NCI-H446 treated with DMSO at 0.1 percent for 48 hours (cell line): ENCODE measurements at places on chromosomes 1 and 21.

DNA sequence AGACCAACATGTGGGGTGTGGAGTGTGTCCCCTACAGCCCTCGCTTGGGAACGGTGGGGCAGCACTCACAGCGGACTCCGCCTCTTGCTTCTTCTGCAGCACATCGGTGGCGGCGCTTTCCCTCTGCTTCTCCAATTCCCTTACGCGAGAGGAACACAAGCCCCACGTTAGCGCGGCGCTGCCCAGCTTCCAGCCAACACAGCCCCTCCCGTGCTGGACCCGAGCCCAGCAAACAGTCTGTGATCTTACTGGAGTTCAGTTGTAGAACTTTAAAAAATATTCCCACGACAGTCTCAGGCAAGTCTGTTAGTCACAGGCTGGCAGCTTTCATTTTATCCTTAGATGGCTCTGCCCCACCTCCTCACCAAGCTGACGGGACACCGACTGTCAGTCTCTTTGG lies 13.6 kb downstream of the THAP3 start:
- DNase-seq, result no peak

- DNase-seq, result no peak
Measured at GRCh38 chr1:64838486-64838885, 93.6 kb downstream of the RAVER2 start.

- no peak for DNase-seq
Measured at GRCh38 chr1:207870306-207871031, 40.5 kb downstream of the CD34 start.

DNA sequence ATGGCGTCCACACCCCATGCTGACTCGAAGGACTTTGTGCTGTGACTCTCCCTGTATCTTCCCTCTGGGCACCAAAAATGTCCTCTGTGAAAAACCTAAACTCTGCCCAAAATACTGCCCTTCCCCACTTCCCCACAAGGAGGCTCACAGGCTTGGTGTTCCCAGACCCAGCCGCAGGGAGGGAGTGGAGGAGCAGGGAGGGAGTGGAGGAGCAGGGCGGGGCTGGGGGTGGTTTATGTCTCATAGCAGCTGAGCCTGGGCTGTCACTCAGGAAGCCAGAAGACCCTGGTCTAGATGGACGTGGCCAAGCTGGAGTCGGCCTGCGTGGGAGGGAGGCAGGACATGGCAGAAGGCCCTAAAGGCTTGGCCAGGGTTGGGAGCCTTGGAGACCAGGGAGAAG lies 461.7 kb downstream of the PTPRU start:
- DNase-seq, result no peak

- no peak for DNase-seq
Measured at GRCh38 chr1:3162322-3162882, 93.4 kb downstream of the PRDM16 start.

GRCh38 chr1:240342251-240342625 lies 250.6 kb downstream of the FMN2 start:
- DNase-seq, result no peak

DNA sequence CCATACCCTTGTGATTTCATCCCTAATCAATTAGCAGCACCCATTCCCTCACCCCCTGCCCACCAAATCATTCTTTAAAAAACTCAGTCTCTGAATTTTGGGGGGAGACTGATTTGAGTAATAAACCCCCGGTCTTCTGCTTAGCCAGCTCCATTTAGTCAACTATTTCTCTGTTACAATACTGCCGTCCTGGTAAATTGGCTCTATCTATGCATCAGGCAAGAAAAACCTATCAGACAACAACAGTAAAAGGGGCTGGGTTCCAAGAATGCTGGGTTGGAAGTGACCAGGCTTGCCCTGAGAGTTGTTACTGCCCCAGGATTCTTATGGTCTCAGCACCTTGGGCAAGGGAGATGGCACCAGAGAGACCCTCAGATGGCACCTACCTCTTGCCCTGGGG lies 16.3 kb upstream of the C1orf198 start:
- DNase-seq, result no peak

GRCh38 chr1:223751696-223752095 lies 39.4 kb downstream of the CAPN2 start:
- no peak for DNase-seq

GRCh38 chr1:194043984-194044755 lies 857.8 kb upstream of the B3GALT2 start:
- DNase-seq, result no peak

DNA sequence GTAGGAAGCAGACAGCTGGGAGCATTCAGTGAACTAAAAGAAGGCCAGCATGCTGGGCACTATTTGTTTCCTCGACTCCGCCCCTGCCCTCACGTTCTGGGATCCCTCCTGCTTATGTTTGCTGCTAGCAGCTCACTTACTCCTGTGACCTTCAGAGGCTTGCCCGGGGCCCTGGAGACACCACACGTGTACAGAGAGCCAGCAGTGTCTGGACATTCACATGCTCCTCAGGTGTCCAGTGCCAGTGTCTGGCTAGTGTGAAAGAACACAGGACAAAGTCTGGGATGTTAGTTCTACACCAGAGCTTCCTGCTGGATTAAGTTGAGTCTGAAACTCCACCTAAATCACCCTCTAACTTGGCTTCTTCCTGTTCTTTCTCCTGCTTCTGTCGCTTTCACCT lies 108.1 kb downstream of the OMA1 start:
- DNase-seq, result no peak

GRCh38 chr1:98480271-98480670 lies 181.2 kb upstream of the SNX7 start:
- no peak for DNase-seq

DNA sequence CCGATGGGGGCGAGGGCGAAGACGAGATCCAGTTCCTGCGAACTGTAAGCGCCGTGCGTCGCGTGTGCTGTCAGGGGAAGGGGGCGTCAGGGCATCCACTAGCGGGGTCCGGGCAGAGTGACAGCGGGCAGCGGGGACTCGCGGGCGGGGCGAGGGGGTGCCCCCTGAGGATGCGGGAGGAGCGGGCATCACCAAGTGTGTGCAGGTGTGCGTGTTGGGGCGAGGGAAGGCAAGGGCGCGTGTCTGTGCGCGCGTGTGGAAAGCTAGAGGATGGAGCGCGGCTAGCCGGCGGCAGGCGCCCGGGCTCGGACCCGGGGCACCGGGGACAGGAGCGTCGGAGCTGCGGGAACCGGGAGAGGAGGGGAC lies 525 bp downstream of the RYR2 start:
- DNase-seq, result no peak

DNA sequence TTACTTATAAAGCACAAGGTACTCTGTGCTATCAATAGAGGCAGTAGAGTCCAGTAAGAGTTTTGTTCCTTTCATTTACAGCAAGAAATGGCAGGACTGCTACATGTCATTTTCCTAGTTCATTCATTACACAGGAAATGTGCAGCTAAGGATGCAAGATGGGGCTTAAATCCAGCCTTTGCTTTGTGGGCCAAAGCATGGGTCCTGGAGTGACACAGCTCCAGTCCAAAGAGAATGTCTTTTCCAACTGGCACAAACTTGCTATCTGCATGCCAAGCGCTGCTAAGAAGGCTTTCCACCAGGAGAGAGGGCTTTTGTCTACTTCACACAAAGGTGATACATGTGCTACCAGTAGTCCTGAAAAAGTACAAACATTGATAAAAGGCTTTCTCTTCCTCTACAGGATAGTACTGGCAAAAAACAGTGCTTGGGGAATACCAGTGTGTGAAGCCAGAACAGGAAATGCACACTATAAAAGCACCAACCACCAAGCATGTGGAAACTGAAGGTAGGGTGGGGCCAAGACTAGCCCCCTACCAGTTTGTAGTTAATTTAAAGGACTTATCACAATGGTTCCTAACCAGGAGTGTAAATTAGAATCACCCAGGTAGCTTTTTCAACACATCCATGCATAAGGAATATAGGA lies 68.7 kb downstream of the ARID4B start:
- peak; percentile 34 for DNase-seq

- DNase-seq, result no peak
Measured at GRCh38 chr1:1920057-1920607, 1.1 kb upstream of the TMEM52 start.

- DNase-seq, result no peak
Measured at GRCh38 chr1:24946861-24947658, 17.0 kb upstream of the RUNX3 start.

- no peak for DNase-seq
Measured at GRCh38 chr1:32947669-32948389, 16.8 kb downstream of the RNF19B start.

- DNase-seq, result no peak
Measured at GRCh38 chr21:45410865-45411809, 6.2 kb downstream of the COL18A1 start.
